ENCODE measurements at places on chromosomes 3 and 15.

GRCh38 chr3:194474675-194475074 lies 12.1 kb downstream of the ATP13A3 start:
- DNase-seq, result no peak

GRCh38 chr3:64732576-64732975 lies 44.8 kb upstream of the ADAMTS9 start:
- no peak for DNase-seq

DNA sequence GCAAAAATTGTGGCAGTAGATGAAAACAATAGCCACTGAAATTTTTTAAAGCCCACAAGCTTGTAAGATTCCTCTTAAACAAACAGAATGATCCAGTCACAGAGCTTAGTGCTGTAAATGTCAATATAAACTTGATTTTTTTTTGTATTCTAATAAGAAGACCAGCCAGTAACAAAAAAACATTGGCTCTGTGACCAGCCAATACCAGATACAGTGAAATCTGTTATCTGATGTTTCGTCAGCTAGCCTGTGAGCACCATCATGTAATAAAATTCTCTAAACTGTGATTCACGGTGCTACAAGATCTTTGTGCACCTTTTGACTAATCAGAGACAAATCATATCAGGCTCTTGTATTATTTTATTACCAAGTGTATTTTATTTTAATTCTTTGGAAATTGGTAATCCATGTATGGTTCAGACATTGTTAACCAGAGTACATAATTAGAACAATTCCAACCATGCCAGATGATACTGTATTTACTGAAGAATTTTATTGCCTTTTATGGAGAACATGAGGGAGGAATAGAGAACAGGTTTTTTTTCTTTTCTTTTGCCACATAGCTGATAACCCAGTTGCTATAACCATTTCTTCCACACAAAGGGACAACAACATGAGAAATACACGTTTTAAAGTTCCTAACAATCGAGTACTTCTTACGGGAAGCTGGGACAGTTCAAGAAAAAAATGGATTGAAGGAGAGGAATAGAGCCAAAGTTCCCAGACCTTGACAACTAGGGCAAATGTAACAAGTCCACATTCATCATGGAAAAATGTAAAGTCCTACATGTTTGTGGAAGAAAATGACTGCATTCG lies 71.9 kb downstream of the FILIP1L start:
- DNase-seq, result no peak

DNA sequence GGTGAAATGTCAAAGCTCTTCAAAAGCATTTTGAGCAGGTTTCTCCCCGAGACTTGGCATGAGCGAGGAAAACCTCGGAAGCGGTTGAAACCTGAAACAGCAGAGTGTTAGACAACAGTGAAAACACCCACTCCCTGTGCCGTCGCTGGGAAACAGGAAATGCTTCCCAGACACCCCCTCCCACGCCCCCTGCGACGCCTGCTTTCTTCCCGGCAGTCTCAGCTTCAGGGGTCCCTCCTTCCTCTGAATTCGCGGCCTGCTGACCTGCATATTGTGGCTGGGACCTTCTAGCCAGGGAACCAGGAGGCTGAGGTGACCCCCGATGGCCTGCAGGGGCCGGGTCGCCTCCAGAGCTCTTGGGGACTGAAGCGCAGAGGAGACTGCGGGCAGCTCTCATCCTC lies 250.6 kb upstream of the LYSMD4 start:
- no peak for DNase-seq

DNA sequence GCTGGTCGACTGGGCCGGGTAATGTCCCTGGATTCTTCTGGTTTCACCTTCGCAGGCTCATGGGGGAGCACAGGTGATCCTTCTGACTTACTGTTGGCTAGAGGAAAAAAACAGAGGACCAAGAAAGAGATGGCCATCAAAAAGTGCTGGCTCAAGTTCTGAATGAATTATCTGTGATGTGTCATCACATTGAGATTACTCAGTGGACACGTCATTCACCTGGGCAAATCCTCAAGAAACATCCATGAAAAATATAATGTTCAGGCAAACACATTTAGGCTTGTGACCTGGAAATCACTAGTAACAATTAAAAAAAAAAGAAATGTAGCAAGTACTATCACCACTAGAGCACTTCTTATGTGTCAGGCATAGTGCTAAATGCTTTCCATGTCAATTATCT lies 81.5 kb upstream of the SLC2A2 start:
- no peak for DNase-seq

DNA sequence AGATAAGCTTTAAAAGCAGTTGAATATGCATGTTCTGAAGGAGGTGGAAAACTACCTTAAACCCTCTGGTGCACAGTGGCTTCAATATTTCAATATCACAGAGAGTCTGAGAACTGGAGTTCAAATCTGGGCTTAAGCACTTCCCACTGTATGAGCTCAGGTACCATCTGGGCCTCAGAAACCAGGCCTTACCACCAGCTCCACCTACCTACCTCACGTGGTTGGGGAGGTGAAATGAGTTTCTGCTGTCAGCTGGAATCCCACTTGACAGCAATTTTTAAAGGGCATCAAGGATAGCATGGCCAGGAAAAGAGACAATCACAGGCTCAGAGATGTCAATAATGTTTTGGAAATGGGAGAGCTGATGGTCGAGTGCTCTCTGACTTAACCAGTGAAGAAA lies 5.0 kb downstream of the CHCHD4 start:
- DNase-seq, result no peak

- no peak for DNase-seq
Observed at GRCh38 chr3:124823206-124823605, 64.0 kb downstream of the ITGB5 start.

DNA sequence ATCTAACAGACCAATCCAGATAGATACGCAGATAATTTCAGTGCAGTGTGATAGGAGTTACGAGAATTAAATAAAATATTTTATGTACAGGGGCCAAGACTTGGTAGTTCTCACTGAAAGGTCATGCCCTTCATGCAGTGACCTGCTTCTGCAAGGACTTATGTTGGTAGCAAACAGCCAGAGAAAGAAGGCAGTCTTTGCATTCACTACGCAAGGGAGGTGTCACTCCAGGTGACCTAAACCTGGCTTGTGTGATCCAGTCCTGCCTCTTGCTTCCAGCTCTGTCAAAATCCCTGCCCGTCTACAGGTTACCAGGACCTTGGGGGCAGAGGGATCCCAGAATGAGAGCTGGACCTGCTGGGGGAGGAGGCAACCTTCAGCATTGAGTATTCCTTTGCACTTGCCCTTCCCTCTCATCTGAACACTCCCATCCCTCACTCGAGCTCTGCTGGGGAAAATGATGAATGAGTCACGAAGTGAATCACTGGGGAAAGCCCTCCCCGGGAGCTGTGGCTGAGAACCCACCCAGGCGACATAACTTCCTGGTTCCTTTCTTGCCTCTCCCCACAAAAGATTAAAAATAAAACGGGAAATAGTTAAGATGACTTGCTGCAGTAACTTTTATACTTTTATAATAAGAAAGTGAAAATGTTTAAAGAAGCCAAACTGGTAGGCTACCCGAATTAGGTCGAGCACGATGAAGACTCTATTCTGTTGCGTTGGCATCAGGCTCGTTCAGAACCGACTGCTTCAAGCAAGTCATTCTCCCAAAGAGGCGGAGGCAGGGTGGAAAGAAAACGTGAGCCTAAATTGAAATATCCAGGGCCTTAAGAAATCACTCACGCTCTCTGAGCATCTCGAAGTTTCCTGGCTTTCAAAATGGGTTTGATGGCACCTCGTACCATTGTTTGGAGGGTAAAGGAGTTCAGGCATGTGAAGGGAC lies 216.1 kb downstream of the SLCO3A1 start:
- DNase-seq, result peak; percentile 34

DNA sequence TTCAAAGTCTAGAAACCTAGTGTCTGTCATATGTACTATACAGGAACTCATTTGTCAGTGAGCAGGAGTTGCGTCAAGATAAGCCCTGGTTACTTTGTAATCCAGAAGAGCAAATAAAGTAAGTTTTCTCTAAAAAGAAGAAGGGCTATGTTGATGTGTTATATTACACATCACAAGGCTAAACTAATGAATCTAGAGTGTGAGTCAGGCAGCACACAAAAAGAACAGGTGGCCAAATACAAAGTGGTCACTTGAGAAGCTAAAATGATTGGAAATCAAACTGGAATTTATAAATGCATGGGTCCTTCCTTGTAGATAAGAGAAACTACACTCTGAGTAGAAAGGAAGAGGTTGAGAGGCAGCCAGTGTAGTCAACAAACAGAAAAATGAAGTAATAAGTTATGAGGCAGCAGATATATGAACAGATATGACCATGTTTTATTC lies 771.6 kb downstream of the DIPK2A start:
- no peak for DNase-seq

DNA sequence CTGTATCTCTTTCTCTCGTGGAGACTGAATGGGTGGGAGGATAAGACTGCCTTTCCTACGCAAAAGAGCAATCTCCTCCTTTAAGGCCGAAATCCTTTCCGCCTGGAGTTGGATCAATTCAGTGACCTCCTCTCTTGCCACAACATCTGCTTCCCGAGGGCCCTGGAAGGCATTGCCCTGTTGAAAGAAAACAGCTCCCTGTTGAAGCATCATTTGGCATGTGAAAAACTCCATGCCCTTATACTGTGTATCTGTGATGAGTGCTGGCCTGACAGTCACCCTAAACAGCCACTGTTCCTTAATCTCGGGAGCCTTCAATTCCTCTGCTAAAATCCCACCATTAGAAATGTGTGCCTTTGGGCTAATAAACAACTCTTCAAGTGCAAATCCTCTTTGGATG lies 80.2 kb downstream of the BOC start:
- no peak for DNase-seq

GRCh38 chr3:19888428-19889152 lies 45.4 kb downstream of the EFHB start:
- DNase-seq, result no peak

DNA sequence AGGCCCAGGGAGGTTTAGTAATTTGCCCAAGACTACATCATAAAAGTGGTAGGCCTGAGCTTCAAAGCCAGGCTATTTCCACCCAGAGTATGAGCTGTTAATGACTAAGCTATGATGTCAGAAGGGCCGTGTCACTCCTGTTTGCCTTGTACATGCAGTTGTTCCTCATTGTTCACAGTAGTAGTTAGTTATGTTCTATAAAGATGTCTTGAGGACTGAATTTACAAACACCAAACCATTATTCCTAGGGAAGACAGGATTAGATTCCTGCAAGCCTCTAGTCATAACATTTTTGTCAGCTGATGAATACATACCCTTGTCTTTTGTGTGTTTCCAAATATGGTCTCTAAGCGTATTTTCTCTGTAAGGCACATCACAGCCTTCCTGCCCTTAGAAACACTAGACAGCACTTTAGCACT lies 20.9 kb upstream of the LARS2 start:
- no peak for DNase-seq

- no peak for DNase-seq
Observed at GRCh38 chr15:51883271-51883837, 53.9 kb downstream of the TMOD3 start.

DNA sequence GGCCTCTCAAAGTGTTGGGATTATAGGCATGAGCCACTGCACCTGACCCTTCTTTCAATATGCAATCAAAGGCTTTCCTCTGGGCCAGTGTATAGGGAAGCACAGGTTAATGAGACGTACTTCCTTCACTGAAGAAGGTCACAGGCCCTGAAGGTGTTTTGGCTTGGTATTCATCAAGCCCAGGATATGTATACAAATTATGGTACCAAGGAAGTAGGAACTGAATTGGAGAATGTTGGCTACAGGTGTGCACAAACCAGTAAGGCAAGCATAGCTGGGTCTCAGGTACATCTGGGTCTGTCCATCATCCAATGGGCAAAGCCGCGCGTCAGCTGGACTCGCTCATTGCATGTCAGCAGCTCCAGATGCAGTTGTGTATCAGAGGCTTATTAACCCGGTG lies 237.9 kb downstream of the ADAMTS17 start:
- DNase-seq, result no peak

Data from activated naive CD4-positive, alpha-beta T cell treated with anti-CD3 and anti-CD28 coated beads, Interleukin-2, amount 50 U/mL, for 72 hours (primary cell).